ENCODE measurements at places on chromosomes 2 and 18.

DNA sequence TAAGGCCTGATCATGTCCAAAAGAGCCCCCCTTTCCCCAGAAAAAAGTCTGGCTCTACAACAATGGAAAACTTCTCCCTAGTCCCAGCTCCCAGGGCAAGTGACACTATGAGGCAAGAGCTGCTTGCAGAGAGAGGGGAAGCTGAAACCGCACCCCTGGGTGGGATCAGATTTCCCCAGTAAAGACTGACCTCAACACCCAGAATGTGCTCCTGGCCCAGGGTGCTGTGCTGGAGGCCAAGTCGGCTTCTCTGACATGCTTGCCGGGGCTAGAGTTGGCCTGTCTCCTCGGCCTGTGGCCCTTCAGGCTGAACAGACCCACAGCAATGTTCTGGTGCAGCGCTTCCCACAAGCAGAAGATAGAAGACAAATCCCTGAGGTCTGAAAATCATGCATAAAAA is 18.4 kb upstream of the ST8SIA3 start:
- DNase-seq = no peak

DNA sequence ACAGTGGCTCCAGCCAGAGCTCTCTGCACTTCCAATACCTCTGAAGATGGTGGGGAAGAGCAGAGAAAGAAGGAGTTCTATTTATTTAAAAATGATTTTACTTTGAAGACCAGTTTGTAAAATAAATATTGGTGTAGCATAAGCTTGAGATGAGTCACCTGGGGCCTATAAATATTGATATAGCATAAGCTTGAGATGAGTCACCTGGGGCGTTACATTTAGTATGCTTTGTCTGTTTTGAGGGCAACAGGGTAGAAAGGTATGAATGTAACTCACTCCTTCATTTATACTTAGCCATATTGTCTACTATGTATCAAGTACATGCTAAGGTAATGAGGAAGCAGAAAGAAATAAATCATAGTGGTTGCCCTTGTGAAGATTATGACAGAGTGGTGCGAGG is 7.7 kb upstream of the SULT1C4 start:
- no peak for DNase-seq

- peak; percentile 67 for DNase-seq
These were observed 113.6 kb downstream of the CDH2 start for GRCh38 chr18:28063271-28063761.

DNA sequence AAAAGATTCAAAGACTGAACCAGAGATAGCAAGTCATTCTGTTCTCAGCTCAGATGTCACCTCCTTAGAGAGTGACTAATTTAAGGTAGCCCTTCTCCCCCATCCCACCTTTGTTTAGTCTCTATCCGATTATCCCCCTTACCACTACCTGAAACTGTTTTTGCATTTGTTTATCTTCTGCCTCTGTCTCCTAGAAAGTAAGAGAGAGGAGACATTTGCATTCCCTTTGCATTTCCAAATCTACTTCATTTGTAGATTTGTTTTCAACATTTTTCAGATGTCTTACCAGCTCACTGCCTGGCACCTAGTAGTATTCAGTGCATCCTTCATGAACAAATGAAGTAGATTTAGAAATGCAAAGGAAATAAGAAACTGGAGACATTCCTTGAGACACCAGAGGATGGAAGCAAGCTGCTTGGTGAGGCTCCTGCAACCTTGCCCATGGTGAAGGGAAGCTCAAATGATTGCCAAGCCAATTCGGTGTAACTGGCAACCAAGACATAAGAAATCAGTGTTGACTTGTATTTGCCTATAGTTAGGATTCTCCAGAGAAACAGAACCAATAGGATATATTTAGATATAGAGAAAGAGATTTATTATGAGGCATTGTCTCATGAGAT is 385.7 kb downstream of the STK39 start:
- no peak for DNase-seq

GRCh38 chr2:29192526-29192925 is 77.3 kb downstream of the CLIP4 start:
- DNase-seq = peak; percentile 72

GRCh38 chr2:54298514-54298913 is 42.5 kb upstream of the TSPYL6 start:
- DNase-seq = no peak

DNA sequence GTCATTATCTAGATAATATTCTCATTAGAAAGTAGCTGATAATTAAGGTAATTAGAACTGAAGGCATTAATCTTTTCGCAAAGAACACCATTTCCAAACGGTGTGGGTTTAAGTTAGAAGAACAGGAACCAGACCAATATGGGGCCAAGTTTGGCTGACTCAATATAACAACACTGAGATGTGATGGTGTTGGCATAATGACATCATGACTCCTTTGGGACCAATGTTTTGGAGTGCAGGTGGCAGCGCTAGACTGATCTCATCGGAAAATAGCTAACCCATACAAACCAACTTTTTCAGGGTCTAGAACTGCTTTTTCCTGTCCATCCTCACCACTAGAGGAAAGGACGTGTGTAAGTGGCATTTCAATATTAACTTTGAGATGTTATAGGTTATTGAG is 1171.7 kb upstream of the ZEB2 start:
- no peak for DNase-seq

GRCh38 chr2:172113617-172114016 is 10.9 kb upstream of the DLX2 start:
- peak; percentile 43 for DNase-seq

GRCh38 chr18:54939361-54939917 is 19.8 kb downstream of the CCDC68 start:
- DNase-seq = no peak

GRCh38 chr2:237132799-237133198 is 47.1 kb downstream of the COPS8 start:
- DNase-seq = no peak

GRCh38 chr2:235352541-235352940 is 141.3 kb upstream of the AGAP1 start:
- DNase-seq = no peak

DNA sequence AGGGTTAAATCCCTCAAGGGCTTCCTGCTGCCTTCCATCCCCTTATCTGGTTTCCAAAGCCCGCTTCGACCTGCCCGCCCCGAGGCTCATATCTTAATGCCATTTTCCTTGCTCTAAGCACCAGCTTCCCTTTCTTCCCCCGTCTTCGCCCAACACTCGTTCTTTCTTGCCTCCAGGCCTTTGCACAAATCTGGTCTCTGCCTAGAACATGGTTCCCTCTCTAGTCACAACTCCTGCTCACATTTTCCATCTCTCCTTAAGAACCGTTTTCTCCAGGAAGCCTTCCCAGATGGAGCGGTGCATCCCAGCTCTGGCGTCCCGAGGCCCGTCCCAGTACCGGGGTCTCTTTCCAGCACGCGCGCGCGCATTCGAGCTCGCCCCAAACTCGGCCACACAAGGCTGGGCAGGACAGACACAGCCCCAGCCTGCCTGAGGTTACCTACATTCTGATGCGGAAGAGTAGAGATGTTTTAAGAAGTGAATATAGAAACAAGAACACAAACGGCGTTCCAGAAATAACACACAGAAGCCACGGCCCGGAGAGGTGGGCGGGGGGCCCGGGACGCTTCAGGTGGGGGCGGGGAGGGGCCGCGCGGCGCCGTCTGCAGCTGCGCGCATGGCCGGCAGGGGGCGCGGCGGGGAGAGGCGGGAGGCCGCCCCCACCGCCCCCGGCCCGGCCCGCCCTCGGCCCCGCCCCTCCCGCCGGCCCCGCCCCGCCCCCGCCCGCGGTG is at the start of gene DGKD:
TSS of gene DGKD (plus strand) at position 726 of the 731 bp plus-strand sequence. CDS start 25 bp downstream, outside the sequence.
- DNase-seq = no peak
